ENCODE measurements at places on chromosomes 1 and 21.

- no peak for DNase-seq
Observed at GRCh38 chr1:201009962-201010645, 13.4 kb downstream of the KIF21B start.

DNA sequence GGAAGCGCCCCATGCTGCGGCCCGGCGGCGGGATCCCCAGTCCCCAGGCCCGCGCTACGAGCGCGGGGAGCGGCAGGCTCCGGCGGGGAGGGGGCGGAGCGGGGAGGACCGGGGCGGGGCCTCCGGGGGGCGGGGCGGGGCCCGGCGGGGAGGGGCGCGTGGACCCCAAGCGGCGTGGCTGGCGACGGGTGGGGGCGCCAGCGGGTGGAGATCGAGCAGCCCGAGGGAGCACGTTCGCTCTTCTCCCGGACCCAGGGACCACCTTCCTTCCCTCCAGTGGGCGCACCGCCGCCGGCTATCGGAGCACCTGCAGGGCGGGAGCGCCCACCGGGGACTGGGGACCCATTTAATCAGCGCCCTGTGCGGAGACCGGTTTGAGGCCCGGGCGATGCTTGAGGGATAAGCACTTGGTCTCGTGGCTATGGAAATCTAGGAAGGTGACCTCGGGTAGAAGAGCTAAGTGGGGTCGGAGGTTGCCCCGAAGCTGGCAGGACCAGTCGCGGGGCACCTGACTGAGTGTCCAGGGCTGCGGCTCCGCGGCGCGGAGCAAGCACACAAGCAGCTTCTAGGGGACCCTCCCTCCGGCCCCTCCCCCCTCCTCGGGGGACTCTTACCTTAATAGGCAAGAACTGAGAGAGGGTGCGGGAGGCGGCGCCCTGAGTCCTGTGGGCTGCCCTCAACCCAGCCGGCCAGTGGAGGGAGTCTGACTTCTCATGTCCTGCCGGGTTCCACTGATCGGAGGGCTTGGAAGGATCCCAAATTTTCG is at the start of gene TSPAN2:
Gene TSPAN2 (minus strand): TSS at position 84 of the 766 bp plus-strand sequence. CDS start 71 bp downstream, at position 13.
- DNase-seq, result peak; percentile 50

- peak; percentile 55 for DNase-seq
Observed at GRCh38 chr1:201739492-201740085, 89.4 kb upstream of the IPO9 start.

- DNase-seq, result no peak
Observed at GRCh38 chr1:75985827-75986226, 53.6 kb upstream of the ASB17 start.

- no peak for DNase-seq
Observed at GRCh38 chr1:237673631-237674030, 217.1 kb downstream of the ZP4 start.

DNA sequence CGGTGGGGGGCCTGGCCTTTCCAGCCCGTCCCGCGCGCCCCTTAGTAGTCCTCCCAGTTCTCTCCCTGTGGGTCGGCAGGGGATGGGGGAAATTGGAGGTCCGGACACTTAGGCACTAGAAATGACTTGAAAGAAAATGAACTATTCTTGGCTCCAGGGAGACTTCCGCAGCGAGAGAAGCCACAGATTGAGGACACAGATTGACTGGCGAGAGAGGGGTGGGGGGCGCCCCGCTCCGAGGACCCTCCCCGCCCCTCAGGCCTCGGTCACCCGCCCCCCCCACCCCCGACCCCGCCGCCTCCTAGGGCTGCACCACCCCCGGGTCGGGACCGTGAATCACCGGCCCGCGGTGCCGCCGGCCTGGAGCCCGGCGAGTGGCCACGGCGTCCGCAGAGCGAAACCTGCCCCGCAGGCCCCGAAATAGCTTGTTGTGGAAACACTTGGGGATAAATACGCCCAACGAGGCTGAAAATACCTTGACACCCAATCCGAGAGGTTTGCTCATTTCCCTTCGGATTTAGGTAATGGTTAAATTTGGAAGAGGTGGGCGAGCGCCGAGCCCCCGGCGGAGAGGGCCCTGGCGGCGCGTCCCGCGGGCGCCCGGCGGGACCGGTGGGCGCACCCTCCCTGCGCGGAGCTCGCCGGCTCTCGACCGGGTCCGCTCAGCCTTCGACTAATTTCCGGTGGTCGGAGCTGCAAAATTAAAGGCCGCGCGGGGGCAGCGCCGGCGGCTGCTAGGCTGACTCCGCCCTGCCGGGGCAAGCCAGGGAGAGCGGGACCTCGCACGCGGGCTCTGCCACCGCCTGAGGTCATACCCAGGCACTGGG is at the start of gene GFI1:
Gene GFI1 (minus strand): TSS at position 675 of the 827 bp plus-strand sequence. CDS start 3,438 bp downstream, outside the sequence.
- peak; percentile 50 for DNase-seq

- no peak for DNase-seq
Observed at GRCh38 chr1:209895709-209896108, 42.3 kb upstream of the SYT14 start.

DNA sequence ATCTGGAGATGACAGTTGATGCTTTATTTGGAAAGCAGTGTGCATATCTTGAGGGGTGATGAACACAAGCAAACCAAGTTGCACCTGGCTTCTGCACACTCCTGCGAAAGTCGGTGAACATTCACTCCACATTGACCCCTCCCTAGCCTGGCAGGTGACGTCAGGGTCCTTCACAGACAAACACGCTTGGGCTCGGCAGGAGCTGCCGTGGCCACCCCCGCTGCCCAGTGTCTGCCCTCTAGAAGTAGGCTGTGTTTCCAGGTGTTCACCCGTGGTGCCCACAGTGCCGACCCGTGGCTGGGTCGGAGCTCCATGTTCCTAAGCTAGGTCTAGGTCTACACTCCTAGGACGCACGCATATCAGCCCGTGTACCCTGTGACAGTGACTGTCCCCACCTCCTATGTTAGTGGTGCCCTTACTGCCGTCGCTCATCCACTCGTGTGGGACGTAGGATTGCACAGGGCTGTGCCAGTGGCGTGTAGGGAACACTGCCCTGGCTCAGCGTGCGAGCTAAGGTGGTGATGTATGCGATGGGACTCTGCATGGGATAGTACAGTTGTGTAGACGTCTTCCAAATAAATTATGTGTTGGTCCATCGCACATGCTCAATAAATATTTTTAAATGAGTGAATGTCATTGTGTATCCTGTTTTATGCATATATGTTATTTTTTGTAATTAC is 29.0 kb downstream of the PRMT2 start:
- DNase-seq, result no peak

DNA sequence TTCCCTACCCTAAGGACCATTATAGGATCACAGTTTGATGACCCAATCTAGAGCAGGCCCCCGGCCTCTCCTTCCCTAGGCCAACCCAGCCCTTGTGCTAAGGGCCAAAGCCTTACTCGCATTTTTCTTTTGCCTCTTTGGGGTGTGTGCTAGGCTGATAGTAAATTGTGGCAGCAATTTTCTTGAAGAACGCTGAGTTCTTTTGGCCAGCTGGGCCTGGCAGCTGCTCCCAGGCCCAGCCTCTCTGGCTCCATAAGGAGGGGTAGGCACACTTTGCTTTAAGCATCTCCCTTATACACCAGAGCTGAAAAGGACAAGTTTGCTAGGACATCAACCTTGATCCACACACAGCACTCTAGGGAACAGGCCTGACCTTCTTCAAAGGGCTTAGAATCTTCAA is 4.2 kb downstream of the OLFML2B start:
- no peak for DNase-seq

DNA sequence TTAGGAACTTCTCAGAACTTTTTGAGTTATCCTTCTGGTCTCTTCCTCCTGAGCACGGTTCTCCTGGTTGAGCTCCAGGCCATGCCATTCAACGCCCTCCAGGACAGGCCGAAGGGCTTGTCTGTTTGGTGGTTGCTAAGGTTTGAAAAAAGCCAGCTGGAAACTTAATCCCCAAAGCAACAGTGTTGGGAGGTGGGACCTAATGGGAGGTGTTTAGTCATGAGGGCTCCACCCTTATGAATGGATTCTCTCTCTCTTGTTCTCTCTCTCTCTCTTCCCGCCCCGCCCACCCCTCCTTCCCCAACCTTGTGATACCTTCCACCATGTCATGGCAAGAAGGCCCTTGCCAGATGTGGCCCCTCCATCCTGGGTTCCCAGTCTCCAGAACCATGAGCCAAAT is 829 bp downstream of the KCNE1 start:
- no peak for DNase-seq

GRCh38 chr1:172476218-172476811 is 32.4 kb upstream of the PIGC start:
- no peak for DNase-seq

GRCh38 chr1:230393722-230394121 is 32.4 kb downstream of the PGBD5 start:
- no peak for DNase-seq

DNA sequence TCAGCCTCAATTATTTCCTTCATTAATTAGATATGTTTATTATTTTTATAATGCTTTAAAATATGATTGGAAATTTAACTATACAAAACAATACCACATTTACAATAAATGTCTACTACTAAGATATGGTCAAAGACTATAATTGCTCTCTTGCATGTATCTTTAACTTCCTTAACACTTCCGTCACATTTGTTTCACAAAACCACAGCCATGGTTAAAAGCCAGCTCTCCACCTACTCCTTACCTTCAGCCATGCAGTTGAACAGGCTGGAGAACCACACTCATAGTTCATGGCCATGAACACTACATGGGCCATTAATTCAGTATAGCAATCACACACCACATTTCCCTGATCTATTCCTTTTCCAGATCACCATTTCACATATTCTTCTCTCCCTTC is 72.2 kb downstream of the NME7 start:
- no peak for DNase-seq

GRCh38 chr1:160645386-160646130 is 1.3 kb downstream of the SLAMF1 start:
- DNase-seq, result no peak

- DNase-seq, result no peak
Observed at GRCh38 chr21:31334648-31335121, 9.4 kb downstream of the TIAM1 start.

DNA sequence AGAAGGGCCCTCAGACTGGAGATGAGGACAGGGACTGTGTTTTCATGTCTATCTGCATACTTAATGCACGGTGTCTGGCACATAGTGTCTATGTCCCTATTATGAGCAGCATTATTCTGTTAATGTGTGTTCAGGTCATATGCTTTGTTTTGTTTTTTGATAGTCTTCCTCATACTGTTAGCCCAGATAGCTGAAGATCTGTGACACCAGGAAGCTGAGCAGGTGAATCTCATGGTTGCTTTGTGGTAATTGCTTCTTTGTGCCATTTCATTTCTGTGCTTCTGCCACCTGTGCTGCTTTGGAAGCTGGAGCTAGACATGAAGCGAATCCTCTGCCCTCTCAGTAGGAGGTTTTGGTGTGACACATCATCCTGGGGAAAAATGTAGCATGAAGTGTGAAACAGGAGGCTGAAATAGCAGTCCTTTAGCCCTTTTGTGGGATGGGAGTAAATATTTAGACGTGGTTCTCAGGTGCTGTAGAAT is 15.8 kb downstream of the SMAP2 start:
- DNase-seq, result peak; percentile 46

DNA sequence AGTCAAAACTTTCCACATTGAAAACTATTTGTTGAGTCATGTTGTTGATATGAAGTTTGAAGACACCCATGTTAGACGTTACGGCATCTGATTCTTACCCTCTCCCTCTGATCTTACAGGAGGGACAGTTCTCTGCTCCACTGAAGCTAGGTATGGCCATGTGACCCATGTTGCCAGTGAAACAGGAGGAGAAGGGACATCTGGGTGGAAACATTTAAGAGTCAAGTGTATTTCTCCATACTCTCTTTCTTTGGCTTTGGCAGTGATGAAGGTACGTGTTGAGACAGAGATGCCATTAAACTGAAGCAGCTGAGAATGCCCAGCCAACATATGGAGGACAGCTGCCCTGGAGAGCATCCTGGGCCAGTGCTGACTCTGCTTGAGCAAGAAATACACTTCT is 198.4 kb upstream of the PTGFR start:
- no peak for DNase-seq

GRCh38 chr1:152442765-152443164 is 28.7 kb upstream of the CRNN start:
- no peak for DNase-seq

DNA sequence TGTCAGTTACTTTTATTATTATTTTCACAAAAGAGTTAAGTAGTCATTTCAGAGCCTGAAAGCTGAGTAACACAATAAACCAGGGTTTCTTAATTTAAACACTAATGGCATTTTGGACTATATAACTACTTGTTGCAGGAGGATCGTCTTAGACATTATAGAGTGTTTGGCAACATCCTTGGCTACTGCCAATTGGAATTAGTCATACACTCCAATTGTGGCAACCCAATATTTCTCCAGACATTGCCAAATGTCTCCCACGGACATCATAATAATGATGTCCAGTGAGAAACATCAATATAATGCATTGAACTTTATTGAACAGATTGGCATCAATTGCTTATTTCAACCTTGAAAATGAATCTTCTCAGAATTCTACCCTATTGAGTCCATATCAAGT is 441.9 kb upstream of the ADGRL4 start:
- no peak for DNase-seq

GRCh38 chr1:43321331-43321891 is 16.2 kb upstream of the MPL start:
- DNase-seq, result no peak

- no peak for DNase-seq
Observed at GRCh38 chr1:55087439-55087838, 48.1 kb downstream of the PCSK9 start.

DNA sequence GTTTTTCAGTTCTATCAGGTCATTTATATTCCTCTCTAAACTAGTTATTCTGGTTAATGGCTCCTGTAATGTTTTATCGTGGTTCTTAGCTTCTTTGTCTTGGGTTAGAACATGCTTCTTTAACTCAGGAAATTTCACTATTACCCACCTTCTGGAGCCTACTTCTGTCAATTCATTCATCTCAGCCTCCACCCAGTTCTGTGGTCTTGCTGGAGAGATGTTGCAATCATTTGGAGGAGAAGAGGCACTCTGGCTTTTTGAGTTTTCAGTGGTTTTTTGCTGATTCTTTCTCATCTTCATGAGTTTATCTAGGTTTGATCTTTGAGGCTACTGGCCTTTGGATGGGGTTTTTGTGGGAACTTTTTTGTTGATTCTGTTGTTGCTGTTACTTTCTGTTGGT is 213.0 kb downstream of the BRINP2 start:
- DNase-seq, result no peak

GRCh38 chr1:177170756-177171535 is at the start of gene BRINP2:
Gene BRINP2 (plus strand): TSS chr1:177170958. CDS start chr1:177229877, 58,919 bp downstream.
- no peak for DNase-seq

GRCh38 chr1:214660900-214661299 is 57.9 kb downstream of the CENPF start:
- DNase-seq, result no peak

DNA sequence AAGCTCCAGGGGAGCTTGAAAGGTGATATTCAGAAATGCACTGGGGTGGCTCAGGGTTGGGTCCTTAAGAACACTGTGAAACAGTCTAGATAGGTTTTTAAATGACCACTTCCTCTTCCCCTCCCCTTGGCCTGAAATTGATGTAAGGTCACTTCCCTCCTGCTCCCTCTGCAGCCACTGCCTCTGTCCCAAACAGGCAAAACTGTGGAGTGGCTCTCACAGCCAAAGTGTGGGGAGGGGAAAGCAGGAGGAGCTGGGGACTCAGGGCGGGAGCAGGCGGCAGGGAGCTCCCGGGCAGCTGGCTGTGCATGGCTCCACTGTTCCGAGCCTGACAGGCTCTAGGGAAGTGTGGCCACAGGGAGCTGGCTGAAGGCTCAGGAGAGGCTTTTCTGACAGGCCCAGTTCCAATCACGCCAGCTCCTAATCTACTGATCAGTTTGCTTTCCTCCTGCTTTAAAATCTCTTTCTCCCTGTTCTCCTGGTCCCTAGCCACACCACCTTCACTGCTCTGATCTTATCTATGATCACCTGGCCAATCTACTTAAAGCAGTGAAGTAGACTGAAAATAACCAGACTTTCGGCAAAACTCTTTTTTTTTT is 5.1 kb upstream of the CSRP1 start:
- no peak for DNase-seq

Data from CD4-positive, alpha-beta T cell treated with Interleukin-6 at 100 ng/mL for 8 hours (primary cell).